ENCODE measurements at places on chromosomes 1 and 21.

GRCh38 chr1:65952696-65953095 is 160.0 kb downstream of the PDE4B start:
- DNase-seq = no peak

DNA sequence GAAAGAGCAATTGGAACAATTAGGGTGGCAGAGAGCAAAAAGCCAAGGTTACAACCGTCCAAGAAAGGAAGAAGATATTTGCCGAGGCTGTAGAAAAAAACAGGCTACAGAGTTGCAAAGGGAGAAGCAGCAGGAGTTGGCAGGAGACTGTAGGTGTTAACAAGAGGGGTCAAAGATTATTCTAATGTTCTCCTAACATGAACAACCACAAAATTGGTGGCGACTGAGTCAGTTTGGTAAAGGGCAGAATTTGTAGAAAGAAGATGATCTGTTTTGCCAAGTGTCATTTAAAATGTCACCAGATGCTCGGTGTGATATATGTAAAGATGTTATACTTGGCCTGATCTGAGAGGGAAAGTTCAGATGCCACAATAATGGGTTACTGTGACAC is 401 bp upstream of the PRUNE1 start:
- DNase-seq = no peak

GRCh38 chr1:66206563-66207144 is 327.3 kb upstream of the SGIP1 start:
- DNase-seq = no peak

DNA sequence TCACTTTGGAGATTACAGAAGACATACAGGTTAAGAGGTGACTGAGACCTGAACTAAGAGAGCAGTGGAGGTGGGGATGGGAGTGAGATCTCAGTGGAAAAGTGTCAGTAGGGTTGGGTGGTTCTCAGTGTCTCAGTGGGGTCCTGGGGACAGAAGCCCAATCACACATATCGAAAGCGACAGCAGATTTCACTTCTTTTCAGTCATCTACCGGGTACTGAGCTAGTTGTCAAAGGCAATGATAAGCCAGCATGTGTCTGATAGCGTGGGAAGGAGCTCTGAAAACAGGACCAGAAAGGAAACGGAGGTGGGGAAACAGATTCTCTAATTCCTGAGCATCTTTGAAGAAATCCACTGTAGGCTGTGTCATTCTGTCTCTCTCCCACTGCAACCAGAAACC is 59.5 kb downstream of the RHOU start:
- no peak for DNase-seq

DNA sequence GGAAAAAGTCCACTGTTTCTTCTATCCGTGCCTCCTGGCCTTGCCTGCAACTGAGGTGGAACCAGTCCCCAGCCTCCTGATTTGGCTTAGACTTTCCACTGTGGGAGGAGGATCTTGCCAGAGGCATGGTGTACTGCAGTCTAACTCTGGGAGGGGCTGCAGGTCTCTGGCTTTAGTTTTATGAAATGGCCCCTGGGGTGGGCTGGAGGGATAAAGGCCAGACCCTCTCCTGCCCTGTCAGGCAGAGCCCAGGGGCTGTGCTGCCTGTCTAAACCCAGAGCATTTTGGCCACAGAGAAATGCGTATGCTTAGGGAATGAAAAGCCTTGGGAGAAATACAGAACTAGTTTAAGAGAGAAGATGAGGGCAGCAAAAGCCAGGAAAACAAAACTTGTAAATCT is 73.0 kb downstream of the ABCA4 start:
- no peak for DNase-seq

DNA sequence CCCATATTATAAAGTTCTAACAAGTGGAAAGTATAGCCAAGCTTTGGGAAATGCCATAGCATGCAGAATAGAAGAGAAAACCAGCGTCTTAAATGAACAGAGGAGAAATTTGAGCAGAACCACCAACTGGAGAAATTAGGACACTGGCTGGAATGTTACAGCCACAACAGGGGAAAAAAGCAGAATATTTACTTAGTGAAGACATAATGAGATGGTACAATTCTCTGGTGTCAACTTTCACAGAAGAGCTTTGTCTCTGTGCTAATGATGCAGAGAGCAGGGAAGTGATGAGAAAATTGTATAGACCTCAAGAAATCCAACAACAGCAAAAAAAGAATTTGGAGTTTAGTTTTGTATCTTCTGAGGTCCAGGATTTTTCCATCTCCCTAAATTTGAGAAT is 249.7 kb downstream of the KIF26B start:
- no peak for DNase-seq

GRCh38 chr21:34774750-34775149 is 106.0 kb downstream of the CLIC6 start:
- DNase-seq = no peak

- no peak for DNase-seq
These were observed 14.3 kb upstream of the LSM10 start for GRCh38 chr1:36411674-36412648.

DNA sequence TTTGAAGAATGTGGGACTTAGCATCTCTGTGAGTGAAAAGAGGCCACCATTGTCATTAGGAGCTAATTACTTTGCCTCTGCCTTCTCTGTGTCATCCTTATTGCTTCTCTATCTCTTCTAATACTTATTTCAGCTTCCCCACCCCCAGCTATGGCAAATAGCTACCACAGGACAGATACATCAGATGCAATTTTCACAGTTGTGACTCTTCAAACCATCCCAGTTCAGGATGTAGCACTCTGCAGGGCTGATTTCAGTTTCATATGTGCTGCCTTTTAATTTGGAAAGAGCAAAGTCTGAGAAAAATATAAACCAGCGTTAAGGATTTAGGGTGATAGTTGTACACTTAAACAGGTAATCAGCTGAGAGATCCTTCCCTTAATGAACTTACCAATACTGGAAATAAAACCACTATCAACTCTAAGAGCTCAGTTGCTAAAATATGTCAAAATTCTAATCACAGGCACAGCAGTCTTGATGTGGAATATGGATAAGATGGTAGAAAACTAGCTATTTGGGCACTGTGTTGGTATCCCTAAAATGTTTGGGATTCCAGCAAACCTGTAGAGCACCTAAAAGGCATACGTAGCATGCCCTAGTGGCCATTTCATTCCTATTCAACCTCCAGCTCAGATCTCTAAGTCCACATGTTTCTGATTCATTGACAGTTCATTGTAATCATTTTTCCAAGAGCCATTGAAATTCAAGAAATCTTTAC is 148.4 kb downstream of the SYT2 start:
- no peak for DNase-seq

- no peak for DNase-seq
These were observed 74.1 kb downstream of the SERINC2 start for GRCh38 chr1:31487143-31487542.

DNA sequence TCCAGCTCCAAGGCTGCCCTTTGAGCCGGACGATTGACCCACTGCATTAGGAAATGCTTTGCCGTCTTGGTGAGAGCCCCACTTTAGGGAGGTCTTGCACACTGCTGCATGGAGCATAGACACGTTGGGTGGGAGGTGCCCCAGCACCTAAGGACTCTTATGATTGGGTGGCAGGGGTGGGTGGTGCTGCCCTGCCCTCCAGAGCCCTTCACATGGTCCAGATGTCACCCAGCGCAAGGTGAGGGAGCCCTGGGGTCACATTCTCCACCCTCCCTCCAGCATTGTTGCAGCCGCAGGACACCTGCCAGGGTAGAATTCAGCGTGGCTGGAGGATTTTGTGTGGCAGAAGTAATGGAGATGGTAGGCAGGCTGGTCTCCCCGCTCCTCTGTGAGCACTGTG is 137.4 kb upstream of the COL6A1 start:
- no peak for DNase-seq

DNA sequence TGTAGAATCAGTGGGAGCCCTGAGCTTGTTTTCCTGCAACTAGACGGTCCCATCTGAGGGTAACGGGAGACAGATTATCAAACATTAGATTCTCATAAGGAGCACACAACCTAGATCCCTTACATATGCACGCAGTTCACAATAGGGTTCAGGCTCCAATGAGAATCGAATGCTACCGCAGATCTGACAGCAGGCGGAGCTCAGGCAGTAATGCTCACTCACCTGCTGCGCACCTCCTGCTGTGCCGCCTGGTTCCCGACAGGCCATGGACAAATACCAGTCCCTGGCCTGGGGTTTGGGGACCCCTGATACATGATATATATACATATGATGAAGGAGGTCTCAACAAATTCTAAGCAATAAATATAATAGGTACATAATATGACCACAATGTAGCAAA is 19.7 kb upstream of the SMIM12 start:
- no peak for DNase-seq

DNA sequence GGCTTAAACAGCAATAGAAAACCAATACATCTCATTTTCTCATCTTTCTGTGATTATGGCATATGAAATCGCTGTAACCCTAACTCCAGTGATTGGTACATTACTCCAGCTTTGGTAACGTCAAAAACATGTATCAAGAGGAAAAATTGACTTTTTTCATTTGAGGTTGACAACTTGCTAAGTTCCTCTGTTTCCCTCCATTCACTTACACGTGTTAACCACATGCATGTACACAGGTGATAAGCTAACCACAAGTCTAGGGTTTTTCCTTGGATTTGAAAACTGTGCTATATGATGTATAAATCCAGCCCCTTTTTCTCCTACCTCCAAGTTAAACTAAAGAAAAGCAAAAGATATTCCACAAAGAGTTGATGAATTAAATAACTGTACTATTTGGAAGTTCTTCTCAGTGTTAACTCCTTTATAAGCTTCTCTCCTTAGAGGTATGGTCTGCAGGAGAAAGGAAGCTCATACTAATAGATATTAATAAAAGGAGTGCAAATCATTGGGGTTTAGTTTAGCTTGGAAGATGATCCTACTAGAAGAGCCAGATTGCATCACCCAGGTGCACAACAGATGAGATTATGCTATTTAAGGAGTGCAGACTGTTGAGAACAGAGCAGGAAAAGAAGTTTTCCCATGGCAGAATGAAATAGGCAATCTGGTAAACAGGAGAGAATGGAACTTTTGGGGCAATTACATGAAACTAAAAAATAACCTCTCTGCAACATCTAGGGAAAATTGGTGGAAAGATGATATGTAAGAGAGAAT is 277.9 kb downstream of the GRIK1 start:
- no peak for DNase-seq

GRCh38 chr1:23915466-23915865 is 2.3 kb upstream of the CNR2 start:
- DNase-seq = no peak

DNA sequence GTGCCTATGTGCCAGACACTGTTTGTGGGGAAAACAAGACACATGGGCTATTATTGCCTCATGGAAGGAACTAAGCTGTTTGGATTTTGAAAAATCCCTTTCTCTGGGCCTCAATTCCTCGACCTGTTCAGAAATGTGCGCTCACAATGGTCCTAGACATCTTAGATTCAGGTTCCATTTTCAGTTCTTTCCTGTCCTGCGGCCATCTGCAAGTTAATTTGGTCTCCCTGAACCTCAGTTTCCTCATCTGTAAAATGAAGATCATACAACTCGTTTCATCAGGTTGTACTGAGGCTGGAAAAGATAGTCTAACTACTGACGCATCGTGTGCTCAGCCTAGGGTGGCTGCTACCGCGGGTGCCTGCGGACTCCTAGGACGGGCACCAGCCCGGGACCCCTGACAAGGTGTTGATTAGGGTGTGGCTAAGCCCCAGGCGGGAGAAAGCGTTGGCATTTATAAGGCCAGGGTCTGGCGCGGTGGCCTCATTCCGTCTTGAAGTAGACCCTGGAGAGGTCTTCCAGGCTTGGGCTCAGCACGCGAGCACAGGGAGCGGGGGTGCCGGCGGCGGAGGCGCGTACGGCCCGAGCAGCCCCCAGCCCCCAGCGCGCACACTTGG is 493 bp upstream of the ELOA start:
- no peak for DNase-seq

GRCh38 chr1:116006486-116006964 is 30.2 kb downstream of the SLC22A15 start:
- DNase-seq = no peak

GRCh38 chr1:27713139-27713725 is 12.5 kb upstream of the FAM76A start:
- no peak for DNase-seq

- DNase-seq = no peak
These were observed 124.5 kb downstream of the IGSF21 start for GRCh38 chr1:18232052-18232451.

DNA sequence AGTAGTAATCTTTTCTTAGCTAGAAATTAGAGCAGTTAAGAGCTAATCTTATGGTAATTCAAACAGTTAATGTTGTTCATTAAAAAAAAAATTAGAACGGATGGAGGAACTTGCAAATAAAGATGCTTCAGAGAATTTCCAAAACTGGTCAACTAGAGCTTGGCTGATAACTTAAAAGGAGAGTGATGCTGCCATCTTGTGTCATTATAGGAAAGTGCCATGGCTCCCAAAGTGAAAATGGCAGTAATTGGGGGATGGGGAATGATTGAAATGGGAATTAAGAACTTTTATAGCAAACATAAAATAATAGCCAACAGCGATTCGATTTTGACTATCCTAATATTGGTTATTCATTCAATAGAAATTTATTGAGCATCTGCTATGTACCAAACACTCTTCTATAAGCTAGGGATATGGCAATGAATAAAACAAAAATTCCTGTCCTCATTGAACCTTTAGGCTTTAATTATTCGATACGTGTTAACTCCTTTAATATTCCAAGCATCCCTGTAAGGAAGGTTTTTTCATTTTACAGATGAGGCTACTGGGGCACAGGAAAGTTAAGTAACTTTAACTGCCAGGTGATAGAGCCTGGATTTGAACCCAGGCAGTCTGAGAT is 5.7 kb upstream of the PLPP3 start:
- DNase-seq = peak; percentile 79

GRCh38 chr1:99384021-99384420 is 119.7 kb downstream of the PLPPR4 start:
- no peak for DNase-seq

DNA sequence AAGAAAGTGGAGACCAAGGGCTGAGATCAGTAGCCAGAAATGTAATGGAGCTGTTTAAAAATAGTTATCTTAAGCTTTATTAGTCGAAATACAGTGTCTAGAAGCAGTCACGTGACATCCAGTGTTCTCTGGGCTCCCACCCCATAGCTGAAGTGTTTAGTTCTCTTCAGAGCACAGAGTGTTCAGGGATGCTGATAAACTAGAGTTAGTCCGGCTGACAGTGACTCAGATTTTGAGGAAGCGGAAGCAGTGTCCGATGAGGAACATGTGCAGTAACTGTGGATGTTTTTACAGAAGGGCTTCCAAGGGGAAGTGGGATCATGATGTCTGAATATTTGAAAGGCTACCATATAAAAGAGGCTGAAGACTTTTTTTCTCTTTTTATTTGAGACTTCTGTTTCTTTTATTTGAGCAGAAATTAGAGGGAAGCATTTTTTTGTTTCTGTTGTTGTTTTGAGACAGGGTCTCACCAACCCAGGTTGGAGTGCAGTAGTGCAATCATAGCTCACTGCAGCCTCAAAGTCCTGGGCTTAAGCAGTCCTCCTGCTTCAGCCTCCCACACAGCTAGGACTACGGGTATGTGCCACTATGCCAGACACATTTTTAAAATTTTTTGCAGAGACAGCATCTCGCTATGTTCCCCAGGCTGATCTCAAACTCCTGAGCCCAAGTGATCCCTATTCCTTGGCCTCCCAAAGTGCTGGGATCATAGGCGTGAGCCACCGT is 124.2 kb downstream of the GALNT2 start:
- no peak for DNase-seq

Data from NCI-H446 (cell line).